SHP77 (cell line): ENCODE measurements at places on chromosomes 7 and 10.

DNA sequence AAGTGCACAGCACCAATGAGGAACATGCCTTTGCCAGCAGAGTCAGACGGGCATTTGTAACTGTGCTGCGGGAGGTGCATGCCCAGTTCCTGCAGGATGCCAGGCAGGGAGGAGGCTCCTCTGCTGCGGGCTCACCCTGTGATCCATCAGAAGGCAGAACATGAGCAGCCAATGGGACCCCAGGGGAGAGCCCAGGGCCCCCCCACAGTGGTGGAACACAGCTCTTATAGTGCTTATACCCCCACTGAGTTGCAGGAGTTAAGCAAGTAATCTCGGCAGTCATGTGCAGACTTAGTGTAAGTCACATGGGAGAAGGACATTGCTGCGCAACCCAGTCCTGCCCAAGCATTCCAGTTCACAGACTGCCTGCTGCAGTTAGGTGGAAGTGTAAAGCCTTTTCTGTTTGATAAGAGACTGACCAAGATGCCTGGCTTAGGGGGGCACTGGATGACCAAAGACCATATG is 120.3 kb upstream of the TMEM106B start:
- DNase-seq, result no peak

DNA sequence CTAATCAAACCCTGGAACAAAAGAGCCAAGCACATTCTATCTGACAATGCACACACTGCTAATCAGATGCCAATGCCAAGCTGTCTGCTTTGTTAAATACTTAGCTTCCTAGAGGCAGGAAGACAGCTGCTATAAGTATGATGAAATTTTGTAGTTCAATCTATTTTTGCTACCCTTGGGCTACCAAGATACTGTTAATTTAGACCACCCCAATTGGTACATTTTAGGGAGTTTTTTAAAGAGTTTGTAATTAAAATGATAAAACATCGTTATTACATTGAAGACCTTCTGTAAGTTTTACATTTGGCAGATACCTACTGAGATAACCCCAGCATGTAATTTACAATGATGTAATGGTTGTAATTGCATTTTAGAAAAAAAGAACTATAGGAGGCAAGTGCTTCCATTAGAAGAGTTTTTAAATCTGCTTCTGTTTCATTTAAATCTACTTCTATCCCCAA is 268.5 kb downstream of the ADK start:
- peak; percentile 0 for DNase-seq

DNA sequence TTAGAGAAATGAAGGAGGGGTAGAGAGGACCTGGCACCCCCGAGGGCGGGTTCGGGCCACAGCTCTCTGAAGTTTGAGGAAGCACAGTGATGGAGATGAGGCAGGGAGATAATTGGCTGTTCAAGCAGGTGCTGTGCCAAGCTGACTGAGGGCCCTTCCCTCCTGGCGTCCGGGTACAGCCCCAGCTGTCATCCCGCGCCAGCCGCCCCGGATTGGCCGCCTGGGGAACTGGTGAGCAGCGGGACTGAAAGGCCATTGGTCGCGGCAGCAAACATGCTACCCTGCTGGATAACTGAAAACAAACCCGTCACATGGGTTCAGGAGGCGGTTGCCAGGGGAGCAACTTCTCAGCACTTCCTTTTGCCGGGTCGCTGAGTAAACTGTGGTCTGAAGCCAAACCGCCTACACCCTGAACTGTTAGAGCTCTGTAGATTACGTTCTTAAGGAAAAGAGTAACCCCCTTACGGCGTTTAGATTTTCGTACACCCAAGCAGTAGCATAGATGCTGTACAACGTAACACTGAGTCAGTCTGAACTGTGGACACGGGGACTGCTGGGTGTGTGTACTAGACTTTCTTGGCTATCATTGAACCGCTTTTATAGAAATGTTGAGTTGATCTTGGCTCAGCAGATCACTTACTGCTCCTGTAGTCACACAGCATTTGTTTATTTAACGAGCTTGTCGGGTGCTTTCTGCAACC is 1.3 kb downstream of the INSIG1 start:
- peak; percentile 95 for DNase-seq

DNA sequence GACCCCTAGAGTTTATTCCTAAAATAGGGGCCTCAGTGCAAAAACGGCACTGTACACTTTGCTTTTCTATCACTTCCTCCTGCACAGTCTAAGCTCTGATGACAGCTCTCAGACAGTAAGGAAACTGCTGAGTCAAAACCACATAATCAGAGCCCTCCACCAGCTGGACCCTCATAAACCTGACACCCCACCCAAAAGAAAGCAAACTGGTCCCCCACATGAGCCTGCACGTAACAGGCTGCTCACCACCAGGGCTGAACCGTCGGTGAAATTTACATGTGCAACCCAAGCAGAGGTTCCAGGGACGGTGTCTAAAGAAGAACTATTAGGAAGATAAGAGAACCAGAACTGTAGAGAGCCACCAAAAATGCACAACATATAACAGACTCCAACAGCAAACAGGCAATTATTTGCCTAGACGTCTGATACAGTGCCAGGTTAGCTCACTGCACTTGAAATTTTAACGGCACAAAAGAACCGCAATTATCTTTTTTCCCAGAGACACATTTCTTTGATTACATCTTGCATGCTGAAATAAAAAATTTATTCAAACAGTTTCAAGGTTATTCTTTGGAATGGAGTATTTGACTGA is 19.6 kb downstream of the SGMS1 start:
- no peak for DNase-seq

DNA sequence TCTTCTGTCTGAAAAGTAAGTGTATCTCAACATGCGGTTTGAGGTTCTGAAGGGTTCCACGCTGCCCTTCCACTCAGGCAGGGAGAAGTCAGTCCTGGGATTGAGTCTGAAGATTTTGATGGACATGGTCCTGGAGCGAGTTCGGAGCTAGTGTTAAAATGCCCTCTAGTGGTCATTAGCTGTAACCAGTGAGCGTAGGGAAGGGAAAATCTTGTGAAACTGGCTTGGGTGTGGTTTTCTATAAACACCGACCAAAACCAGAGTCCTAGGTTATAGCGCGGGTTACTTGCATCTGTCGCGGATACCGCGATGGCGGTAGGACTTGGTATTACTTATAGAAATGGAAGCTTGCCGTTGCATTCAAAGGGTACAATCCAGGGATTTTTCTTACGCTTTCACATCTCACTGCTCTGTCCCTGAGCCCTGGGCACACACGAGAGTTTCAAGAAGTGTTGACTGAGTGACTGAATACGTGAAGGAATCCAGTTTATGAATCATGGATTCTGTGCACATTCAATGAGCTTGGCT is 348.2 kb upstream of the C7orf33 start:
- peak; percentile 52 for DNase-seq

DNA sequence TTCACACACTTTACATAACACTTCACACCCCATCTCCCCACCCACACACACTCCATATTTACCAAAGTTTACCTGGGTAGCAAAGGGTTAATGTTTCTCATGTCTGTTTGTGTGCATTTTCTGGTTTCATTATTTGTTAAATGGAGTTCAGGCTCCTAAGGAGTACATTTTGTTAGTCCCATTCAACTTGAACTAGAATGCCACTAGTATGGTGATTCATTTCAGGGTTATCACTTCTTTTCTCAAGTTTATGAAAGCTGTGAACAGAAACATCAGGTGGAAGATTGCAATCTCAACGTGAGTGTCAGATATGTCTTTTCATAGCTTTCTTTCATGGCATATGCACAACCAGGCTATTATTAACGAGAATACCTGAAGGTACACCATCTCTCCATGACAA is 1027.5 kb downstream of the GATA3 start:
- DNase-seq, result no peak

DNA sequence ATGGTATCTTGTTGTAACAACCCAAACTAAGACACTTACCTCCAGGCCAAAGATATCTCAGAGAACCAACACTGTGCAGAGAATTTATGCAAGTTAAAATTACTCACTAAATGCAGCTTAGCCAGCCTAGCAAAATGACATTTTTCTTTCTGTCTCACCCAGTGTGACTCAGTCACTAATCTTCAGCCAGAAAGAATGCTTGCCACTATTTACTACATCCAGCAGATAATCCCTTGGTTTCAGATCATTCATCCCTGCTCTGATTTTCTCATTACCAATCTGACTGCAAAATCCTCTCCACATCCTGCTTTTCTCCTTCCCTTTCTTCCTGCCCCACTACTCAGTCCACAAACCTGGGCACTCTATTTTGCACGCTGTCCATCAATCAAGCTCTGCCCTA is 93.5 kb upstream of the NEBL start:
- no peak for DNase-seq

DNA sequence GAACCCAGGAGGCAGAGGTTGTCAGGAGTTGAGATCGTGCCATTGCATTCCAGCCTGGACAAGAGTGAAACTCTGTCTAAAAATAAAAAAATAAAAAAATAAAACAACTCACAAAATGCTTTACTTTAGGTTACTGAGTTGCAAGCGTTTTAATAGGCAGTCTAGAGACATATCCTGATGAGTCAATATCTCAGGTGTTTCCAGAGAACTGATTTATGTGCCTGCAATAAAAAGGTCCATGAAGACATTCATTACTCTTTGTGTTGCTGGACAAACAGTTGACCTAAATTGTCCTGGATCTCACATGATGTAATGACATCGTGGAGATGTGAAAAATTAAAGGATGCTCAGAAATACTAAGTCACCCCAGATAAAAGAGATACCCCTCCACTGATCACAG is 31.5 kb downstream of the CDNF start:
- no peak for DNase-seq

DNA sequence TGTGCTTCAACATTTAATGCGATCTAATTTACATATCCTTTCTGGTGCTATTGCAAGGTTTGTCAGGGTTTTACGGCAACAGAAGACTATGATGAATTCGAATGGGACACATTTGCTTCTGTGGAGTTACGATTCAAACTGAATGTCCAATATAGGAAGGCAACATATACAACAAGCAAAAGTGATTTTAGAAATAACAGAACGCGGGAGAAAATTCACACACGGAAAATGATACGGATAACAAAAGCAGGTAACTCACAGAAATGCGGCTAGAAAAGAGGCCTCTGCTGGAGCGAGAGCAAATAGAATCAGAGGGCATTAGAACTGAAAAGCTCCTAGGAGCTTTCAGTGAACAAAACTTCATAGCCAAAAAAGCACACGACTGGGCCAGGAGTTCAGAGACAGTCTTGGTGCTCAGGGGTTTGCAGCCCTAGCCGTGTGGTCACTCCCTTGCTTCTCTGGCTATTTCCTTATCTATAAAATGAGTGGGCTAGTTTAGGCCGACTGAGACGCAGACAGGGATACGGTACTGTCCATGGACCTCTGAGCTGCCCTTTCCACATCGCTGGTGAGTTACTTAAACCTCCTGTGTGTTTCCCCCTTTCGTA is 557 bp upstream of the TAX1BP1 start:
- DNase-seq, result peak; percentile 80

- no peak for DNase-seq
These were observed 154.8 kb upstream of the COBL start for GRCh38 chr7:51471210-51471980.

DNA sequence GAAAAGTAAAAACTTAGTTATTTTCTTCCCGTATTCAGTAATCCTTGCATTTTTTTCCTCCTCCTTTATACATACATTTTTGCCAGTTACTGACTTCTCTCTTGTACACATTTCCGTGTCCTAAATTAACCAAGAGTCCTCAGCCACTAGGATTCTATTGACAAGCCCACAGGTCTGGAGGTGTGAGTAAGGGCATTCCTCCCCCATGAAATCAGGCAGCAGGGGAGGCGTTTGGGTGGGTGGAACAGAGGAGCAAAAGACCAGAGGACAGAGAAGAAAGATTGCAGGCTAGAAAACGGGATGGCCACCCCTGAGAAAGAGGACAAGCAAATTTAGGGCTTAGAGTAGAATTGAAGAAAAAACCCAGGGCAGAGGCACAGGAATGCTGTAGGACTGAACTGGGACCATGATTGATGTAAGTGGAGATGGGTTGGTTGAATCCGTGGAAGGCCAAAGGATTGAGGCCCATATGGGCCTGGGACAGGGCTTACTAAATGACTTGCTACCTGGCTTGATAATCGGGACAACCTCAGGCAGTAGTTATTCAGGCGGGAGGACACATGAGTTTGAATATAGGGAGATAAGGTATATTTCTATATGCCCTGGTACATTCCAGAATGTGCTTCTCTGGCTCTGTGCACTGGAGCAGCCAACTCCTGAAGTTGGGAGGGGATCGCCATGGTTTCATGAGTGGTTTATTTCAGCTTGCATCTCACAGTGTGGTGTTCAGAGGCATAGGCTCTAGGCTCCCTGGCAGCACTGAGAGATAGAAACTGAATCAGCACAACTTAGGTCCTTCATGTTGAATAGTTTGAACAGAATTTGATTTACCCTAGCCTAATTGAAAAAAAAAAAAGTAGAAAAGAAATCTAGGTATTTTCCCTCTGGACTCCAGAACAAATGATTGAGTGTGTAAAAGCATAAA is 28.0 kb downstream of the IKZF1 start:
- no peak for DNase-seq

- DNase-seq, result no peak
These were observed 68.7 kb upstream of the DLX6 start for GRCh38 chr7:96936621-96937020.

DNA sequence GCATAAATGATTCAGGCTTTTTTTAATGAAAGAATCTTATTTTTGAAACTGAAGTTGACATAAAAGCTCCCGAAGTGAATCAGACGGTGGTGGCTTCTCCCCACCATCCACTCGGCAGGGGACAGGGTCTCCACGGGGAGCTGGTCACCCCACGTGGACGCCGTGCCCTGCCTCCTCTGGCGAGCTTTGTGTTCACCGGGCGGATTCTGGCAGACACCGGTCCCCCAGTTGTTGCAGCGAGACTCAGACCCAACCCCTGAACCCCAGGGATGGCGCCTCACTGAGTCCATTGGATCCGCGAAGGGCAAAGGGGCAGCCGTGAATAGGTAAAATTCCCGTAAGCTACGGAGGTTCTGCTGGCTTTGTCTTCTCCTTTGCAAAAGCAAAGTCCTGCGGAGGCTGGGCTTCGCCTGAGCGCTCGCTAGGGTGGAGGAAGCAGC is 38.4 kb downstream of the PTPRN2 start:
- DNase-seq, result no peak

GRCh38 chr7:15159261-15159660 is 256.7 kb upstream of the DGKB start:
- DNase-seq, result no peak

DNA sequence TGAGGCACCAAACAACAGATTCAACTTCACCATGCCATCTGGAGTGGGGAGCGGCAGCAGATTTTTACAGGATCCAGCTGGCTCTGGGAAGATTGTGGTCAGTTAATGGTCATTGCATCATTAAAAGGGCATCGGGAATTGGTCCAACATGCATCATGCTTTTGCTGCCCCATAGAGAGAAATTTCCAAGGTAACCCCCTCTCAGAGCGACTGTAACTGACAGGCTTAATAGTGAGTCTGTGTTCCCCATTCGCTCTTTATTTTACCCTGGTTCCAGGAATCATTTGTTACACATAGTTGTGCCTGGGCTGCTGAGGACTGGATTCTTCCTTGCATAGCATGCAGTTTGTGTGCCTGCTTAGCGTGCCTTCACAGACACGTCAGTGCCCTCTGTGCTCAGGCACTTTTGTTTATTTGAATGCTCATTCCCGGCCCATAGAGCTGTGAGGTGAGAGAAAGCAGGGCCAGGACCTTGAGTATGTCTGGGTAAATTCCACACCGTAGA is 49.9 kb downstream of the CDHR3 start:
- no peak for DNase-seq
